A549 treated with RU486 at 1 μM for 4 hours (cell line): ENCODE measurements at places on chromosomes 3 and 15. TPM values are rescaled to one million over a fixed set of nuclear protein-coding genes. Genes with fewer than 3 reads are reported as not detected.

The NRROS gene
- not detected in 5 replicates for total RNA-seq

The GPR27 gene
- total RNA-seq = 2.1 to 3.8 TPM (median 3.5 TPM) in 5 replicates

The CD200 gene
- not detected in 5 replicates for total RNA-seq

The TNFAIP8L3 gene
- total RNA-seq = 5.3 to 9.7 TPM (median 6.9 TPM) in 5 replicates

The TMOD3 gene
- 38.7 to 66.3 TPM (median 53.3 TPM) in 5 replicates for total RNA-seq

The CADPS gene
- total RNA-seq = not detected in 5 replicates

The TMEM108 gene
- total RNA-seq = not detected in 5 replicates

The SLC9C1 gene
- not detected in 5 replicates for total RNA-seq

The CCK gene
- 0.94 to 1.8 TPM (median 1.8 TPM) in 5 replicates for total RNA-seq

The TUSC7 gene
- total RNA-seq = not detected in 5 replicates

The MST1R gene
- total RNA-seq = 5.3 to 8.5 TPM (median 7.4 TPM) in 5 replicates

The MAPKAPK3 gene
- 21.1 to 24.6 TPM (median 23.5 TPM) in 5 replicates for total RNA-seq

The NR1I2 gene
- not detected in 5 replicates for total RNA-seq

The TNNC1 gene
- total RNA-seq = 1.2 to 1.6 TPM (median 1.3 TPM) in 5 replicates

The NLGN1 gene
- not detected in 5 replicates for total RNA-seq

The PAQR5 gene
- 78.9 to 110 TPM (median 109 TPM) in 5 replicates for total RNA-seq

The PRRT3 gene
- 0.82 to 1.8 TPM (median 1.7 TPM) in 5 replicates for total RNA-seq

The SEMA4B gene
- 108 to 162 TPM (median 133 TPM) in 5 replicates for total RNA-seq

The TMEM45A gene
- total RNA-seq = 1.4 to 2.6 TPM (median 2.4 TPM) in 5 replicates

The C3orf70 gene
- total RNA-seq = 0.02 TPM in 1 of 5 replicates, not detected in the others

The PSMA4 gene
- 358 to 541 TPM (median 408 TPM) in 5 replicates for total RNA-seq

The RBPMS2 gene
- total RNA-seq = 6.4 to 9.5 TPM (median 7.7 TPM) in 5 replicates

The GABRA5 gene
- 72.6 to 118 TPM (median 109 TPM) in 5 replicates for total RNA-seq

The HDC gene
- 0.05 to 0.07 TPM in 2 of 5 replicates, not detected in the others for total RNA-seq

The CLEC3B gene
- total RNA-seq = 0.25 TPM in 1 of 5 replicates, not detected in the others

The OXTR gene
- total RNA-seq = 6.8 to 9.4 TPM (median 8.8 TPM) in 5 replicates

The MUSTN1 gene
- not detected in 5 replicates for total RNA-seq

The TAMM41 gene
- 23.6 to 30.7 TPM (median 26.9 TPM) in 5 replicates for total RNA-seq

The ANKRD63 gene
- total RNA-seq = 0.31 to 0.80 TPM (median 0.44 TPM) in 4 of 5 replicates, not detected in the other

The ACKR4 gene
- not detected in 5 replicates for total RNA-seq

The ZIC4 gene
- total RNA-seq = not detected in 5 replicates

The RETNLB gene
- not detected in 5 replicates for total RNA-seq

The SLC22A13 gene
- 0.06 TPM in 1 of 5 replicates, not detected in the others for total RNA-seq

The HRH1 gene
- total RNA-seq = 7.6 to 10.2 TPM (median 9.3 TPM) in 5 replicates

The XYLB gene
- 3.6 to 4.6 TPM (median 4.0 TPM) in 5 replicates for total RNA-seq

The ZNF662 gene
- total RNA-seq = not detected in 5 replicates

The NRG4 gene
- 0.75 to 1.7 TPM (median 1.1 TPM) in 5 replicates for total RNA-seq

The FGD5 gene
- total RNA-seq = 0.05 to 0.16 TPM in 2 of 5 replicates, not detected in the others

The FAM107A gene
- total RNA-seq = not detected in 5 replicates

The PDCD7 gene
- total RNA-seq = 21.6 to 31.2 TPM (median 30.0 TPM) in 5 replicates

The TMOD2 gene
- total RNA-seq = 1.1 to 2.1 TPM (median 1.5 TPM) in 5 replicates

The ANKRD34C gene
- not detected in 5 replicates for total RNA-seq

The VIPR1 gene
- 0.48 to 0.90 TPM (median 0.68 TPM) in 5 replicates for total RNA-seq

The SOX14 gene
- total RNA-seq = not detected in 5 replicates

The TM6SF1 gene
- total RNA-seq = 0.19 to 0.31 TPM (median 0.28 TPM) in 3 of 5 replicates, not detected in the others

The MRPL47 gene
- 36.0 to 47.7 TPM (median 38.8 TPM) in 5 replicates for total RNA-seq

The TRPM1 gene
- total RNA-seq = not detected in 5 replicates
